ENCODE measurements at places on chromosomes 2 and 18.
A peak's percentile ranks its signal among the peaks of the same experiment; 100 is the strongest.

- no peak for DNase-seq
Observed at GRCh38 chr18:7089369-7089768, 28.2 kb downstream of the LAMA1 start.

DNA sequence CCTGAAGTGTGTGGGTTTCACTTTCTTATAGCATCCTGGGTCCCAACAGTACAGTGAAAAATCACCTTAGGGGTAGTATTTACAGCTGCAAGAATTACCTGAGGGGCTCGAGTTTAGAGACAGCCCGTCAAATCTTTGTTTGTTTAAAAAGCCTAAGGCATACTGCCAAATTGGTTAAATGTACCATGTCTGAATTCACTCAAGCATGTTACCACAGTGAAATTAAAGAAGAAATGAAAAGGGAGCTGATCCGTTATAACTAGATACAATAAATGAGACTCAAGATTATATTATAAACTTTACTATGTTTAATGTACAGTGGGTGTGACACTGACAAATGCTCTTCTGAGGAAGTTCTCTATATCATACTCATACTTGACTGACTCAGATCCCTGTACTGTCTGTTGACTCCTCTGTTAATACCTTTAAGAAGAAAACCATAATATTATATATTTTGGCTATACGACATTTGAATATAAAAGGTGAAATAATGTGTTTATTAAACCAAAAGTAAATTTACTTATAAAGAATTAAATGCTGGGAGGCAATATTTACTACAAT is 107.3 kb downstream of the TMEFF2 start:
- no peak for DNase-seq

GRCh38 chr2:74391209-74391579 is 11.1 kb upstream of the DCTN1 start:
- DNase-seq: no peak

DNA sequence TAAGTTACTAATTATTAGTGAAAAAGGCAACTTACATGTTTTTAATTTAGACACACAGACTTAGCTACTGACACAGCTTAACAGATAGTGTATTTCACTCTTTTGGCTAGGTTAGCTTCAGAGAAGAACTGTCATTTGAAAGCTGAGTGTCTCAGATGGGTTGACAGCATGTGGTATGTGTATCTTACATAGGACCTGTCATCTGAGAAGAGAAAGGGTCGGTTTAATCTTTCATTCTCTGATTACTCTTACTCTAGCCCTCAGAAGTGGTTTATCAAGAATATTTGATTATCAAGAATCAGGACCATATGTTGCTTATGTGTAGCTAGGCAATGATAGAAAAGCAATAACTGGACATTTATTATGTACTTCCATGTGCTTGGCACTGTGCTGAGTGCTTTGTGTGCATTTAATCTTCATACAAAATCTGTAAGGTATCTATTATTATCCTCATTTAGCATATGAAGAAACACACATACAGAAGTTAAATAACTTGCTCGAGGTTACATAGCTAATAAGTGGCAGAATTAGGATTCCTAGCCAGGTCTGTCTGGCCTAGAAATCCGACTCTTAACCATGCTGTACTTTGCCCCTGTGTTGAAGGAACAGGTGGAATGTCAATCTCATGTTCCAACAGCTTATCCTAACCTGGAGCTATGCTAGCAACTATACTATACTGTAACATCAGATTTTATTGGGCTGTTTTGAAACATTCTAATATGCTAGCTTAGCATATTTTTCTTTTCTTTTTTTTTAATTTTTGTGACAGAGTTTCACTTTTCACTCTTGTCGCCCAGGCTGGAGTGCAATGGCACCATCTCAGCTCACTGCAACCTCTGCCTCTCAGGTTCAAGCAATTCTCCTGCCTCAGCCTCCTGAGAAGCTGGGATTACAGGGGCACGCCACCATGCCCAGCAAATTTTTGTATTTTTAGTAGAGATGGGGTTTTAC is 28.4 kb downstream of the CFLAR start:
- DNase-seq: no peak

DNA sequence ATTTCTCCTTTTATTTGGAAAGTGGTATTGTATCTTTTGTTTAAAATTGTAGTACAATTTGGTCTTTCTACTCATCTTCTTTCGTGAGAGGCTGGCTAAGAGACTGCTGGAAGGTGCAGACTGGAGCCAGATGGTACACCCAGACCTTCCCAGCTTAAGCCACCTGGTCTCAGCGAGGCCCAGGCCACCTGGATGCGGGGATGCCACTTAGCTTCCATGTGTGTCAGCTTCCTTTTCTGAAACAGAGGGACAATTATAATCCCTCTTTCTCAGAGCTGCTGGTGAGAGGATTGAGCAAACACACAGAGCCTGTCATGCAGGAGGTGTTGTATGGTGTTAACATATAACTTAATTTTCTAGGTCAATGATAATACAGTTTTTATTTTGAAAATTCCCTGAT is 17.4 kb downstream of the FARP2 start:
- DNase-seq: no peak

DNA sequence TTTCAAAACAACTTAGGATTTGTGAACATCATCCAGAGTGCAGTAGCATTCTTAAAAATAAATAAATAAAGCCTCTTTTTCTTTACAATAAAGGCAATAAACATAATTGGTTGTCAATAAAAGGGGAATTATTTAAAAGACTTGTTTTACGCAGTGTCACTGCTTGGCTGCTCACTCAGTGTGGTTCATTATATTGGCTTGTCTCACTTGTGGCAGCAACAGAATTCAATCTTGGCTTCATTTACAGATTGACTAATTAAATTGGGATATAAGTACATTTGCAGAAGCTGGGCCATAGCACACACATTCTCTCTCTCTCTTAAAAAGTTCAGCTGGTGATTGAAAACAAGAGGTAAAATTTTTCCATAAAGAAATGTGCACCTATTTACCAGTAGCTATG is 1027.6 kb downstream of the LRP1B start:
- DNase-seq: no peak

- DNase-seq: no peak
Observed at GRCh38 chr2:184793176-184793575, 194.8 kb downstream of the ZNF804A start.

DNA sequence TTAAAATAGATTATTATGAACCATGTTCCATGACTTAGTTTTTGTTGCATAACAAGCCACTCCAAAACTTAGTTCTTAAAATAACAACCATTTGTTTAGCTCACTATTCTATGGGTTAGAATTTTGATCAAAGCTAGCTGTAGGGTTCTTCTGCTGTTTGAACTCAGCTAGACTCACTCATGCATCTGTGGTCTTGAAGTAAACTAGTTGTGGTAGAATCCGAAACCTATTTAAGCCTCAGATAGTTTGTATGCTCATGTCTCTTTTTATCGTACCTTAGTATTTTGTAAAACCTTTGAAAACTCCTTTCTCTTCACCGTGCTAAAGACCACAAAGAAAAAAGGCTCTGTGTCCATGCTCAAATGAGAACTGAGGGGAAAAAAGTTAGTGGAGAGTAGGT is 166.6 kb downstream of the XIRP2 start:
- DNase-seq: no peak

DNA sequence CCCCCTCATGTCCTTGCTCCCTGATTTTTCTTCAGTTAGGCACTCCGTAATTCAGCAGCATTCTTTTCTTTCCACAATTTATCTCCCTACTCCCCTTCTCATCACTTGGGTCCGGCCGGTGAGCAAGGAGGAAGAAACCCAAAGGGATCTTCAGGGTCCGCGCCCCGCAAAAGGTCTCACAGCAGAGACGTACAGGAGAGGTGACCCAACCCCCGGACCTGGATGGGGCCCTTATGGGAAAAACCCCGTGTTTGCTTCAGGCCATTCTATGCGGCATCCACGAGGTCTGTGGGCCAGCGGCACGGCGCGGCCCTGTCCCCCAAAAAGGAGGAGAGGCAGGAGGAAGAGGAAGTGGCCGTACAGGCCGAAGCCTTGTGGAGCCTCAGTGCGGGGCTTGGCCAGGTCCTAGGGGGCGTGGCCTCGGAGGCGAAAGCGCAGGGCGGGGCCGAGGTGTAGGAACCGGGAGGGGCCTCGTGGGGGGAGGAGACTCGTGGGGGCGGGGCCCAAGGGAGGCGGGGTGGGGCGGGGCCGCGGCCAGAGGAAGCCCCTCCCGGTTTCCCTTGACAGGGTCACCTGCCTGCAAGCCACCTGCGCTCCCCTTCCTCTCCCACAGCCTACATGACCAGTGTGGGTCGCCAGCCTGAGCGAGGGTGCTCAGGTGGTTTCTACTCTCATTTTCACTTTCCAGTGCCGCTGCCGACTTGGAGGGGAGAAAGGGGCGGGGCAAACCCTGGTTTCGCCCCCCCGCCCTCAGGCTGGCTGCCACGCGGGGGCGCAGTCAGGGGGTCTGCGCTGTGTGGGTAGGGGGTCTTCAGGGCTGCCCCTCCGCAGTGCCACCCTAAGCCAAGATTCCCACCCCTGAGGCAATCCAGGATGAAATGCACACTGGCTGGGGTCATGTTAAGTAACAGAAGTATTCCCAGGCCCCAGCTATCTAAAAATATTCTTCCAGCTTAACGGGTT is 156.4 kb upstream of the XPO1 start:
- DNase-seq: peak; percentile 74

GRCh38 chr18:75775121-75775520 is 347.6 kb upstream of the SMIM21 start:
- DNase-seq: no peak

DNA sequence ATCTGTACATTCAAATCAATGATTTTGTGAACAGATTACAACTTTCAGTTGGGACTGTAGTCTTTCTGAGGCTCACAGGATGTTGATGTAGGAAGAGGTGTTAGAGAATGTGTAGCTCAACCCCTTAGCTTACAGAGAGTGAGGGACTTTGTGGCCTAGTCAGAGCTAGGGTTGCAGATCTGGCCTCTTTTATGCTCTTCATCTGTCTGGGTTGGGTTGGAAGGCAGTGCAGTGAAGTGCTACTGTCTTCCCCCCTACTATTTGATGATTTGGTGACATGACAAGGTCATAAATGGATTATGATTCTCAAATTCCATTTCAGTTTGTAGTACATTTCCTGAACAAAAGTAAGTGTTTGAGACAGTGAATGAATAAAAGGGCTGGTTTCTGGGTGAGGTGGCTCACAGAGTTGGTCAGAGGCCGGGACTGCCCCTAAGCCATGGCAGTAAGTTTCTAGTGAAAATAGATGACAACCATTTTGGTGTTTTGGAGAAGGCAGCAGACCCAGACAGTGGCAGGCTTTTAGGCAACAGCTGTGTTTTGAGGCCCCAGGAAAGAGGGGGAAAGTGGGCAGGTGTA is 21.6 kb downstream of the MAP4K4 start:
- no peak for DNase-seq

DNA sequence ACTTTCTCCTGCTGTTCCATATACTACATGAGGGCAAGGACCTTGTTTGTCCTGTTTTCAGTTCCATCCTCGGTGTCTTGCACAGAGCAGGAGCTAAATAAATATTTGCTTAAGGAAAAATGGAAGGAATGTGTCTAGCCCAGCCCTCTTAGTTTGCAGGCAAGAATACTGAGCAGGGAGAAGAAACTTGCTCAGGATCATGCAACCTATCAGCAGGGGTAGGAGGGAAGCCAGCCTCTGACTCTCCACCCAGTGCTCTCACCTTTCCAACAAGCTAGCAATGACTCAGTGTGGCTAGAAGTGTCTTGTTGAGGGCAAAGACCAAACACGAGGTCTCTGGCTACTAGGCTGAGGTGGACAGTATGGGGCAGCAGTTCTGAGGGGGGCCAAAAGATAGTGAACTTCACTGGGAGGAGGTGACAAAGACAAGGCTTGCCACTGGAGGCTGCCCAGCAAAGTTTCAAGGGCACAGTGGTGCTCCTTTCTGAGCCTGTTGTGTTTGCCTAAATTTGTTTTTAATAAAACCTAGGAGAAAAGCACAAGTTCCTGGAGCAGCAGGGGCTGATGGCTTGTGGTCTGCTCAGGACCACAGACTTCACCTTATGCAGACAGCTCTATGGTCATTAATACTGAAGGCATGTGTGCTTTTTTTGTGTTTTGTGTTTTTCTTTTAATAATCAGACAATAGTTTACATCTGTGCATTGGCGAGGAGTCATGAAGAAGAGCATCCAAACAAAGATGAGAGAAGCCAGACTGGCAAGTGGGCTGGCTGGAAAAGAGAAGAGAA is 49.1 kb upstream of the CTAGE1 start:
- DNase-seq: no peak

DNA sequence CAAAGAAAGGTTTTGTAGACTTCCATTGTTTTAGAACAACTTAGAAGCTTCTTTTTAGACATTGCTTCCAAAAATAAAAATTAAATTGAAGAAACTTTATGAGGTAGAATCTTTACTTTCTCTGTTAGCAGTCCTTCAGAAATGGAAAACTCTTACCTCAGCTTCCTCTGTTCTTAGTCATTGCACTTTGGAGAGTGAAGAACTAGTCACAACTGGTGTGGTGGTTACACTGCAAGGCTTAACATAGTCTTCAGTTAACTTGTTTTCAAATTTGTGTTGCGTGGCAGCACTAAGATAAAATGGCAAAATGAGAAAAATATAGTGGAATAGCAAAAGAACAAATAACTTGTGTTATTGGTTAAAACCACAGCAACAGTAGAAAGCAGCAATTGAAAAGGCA is 332.6 kb downstream of the KIAA1328 start:
- DNase-seq: no peak

DNA sequence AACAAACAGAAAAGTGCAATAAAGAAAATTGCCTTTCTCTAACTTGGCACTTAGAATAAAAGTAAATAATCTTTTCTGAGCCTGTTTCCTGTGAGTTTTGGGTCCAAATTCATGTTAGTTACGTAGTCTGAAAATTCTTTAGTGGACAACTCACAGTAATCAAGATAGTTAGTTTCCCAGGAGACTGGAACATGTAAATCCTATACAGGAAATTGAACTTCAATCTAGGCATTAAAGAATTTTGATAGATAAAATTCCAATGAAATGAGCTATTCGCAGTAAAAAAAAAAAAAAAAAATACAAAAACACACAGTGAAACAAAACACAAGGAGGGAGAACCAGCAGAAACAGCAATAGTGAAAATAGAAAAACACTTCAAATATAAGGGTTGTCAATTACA is 83.8 kb upstream of the REG3G start:
- no peak for DNase-seq

GRCh38 chr2:158463496-158464095 is 6.8 kb downstream of the PKP4 start:
- no peak for DNase-seq

DNA sequence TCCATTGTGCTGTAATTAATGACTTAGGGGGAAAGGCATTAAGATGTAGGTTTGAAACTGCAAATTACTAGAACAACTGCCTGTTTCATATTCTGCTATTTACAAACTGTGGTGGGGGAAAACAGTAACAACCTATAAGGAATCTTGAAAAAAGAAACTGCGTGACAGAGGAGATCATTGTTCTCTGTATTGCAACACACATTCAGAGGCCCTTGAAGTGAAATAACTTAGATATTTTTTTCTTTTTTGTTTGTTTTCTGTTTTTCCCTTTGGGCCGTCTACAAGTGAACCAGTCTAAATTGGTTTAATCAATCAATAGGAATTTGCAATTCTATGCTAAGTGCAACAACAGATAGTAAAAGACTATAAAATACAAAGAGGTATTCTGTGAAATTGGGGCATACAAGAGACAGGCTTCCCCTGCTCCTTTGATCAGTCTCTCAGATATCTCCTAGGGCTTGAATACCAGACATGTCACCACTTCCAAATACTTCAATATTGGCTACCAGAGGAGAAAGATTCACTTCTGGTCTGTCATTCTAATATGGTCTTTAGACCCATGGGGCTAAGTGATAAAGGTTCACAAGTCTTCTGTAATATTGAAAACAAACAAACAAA is 2055.1 kb upstream of the CELF4 start:
- no peak for DNase-seq

GRCh38 chr2:237731663-237732062 is 66.9 kb upstream of the RBM44 start:
- no peak for DNase-seq
